Psoas muscle (tissue), 8 donors: ENCODE measurements at places on chromosomes 1 and 21. TPM values are rescaled to one million over a fixed set of nuclear protein-coding genes. Genes with fewer than 3 reads are reported as not detected.

APCS gene
- total RNA-seq: not detected

CFHR2 gene
- not detected for total RNA-seq

VHLL gene
- not detected for total RNA-seq

KCNK2 gene
- total RNA-seq: 0.37 TPM

GRIK3 gene
- not detected for total RNA-seq

CYP2J2 gene
- total RNA-seq: 21.7 TPM

ILDR2 gene
- 0.14 TPM for total RNA-seq

SLAMF9 gene
- total RNA-seq: not detected

AXDND1 gene
- total RNA-seq: not detected

RHCE gene
- 2.0 TPM for total RNA-seq

CHD5 gene
- total RNA-seq: not detected

C1QTNF12 gene
- total RNA-seq: 1.2 TPM

CATSPERE gene
- total RNA-seq: 0.30 TPM

TNFRSF8 gene
- 0.86 TPM for total RNA-seq

KCNK1 gene
- total RNA-seq: 0.38 TPM

TMEM240 gene
- total RNA-seq: 0.88 TPM

ATP1A2 gene
- total RNA-seq: 633 TPM

GIPC2 gene
- 1.6 TPM for total RNA-seq

CHIA gene
- total RNA-seq: not detected
